Temporal lobe (tissue), 4 donors: ENCODE measurements at places on chromosomes 4 and X. TPM values are rescaled to one million over a fixed set of nuclear protein-coding genes. Genes with fewer than 3 reads are reported as not detected.

Gene RASL11B
- 20.9 TPM for total RNA-seq

Gene ATP2B3
- 7.1 TPM for total RNA-seq

Gene H2BW2
- total RNA-seq: not detected

Gene HSD17B13
- total RNA-seq: under 0.01 TPM

Gene PDCL2
- not detected for total RNA-seq

Gene TCP11X2
- not detected for total RNA-seq

Gene SOX3
- 6.4 TPM for total RNA-seq

Gene PFKFB1
- 0.25 TPM for total RNA-seq

Gene WNK3
- 48.2 TPM for total RNA-seq

Gene BRS3
- total RNA-seq: 0.49 TPM

Gene SSX3
- total RNA-seq: not detected

Gene GLRB
- total RNA-seq: 25.6 TPM

Gene GAGE12H
- total RNA-seq: not detected

Gene HSFX1
- total RNA-seq: 3.0 TPM

Gene MAPK10
- total RNA-seq: 163 TPM

Gene SMPX
- total RNA-seq: not detected

Gene L1CAM
- 132 TPM for total RNA-seq

Gene GPRASP1
- total RNA-seq: 30.0 TPM

Gene XAGE1B
- not detected for total RNA-seq

Gene SLIT2
- 15.7 TPM for total RNA-seq

Gene SLITRK2
- total RNA-seq: 6.1 TPM

Gene STBD1
- total RNA-seq: 0.74 TPM

Gene GRIA3
- 57.3 TPM for total RNA-seq

Gene EVC
- total RNA-seq: 4.4 TPM

Gene ADAM29
- total RNA-seq: 0.49 TPM

Gene DCHS2
- total RNA-seq: 10.1 TPM

Gene HSFX4
- not detected for total RNA-seq

Gene RPS6KA6
- total RNA-seq: 18.2 TPM

Gene TRPC3
- total RNA-seq: 5.4 TPM

Gene ETNPPL
- total RNA-seq: 0.98 TPM

Gene DRP2
- 4.7 TPM for total RNA-seq

Gene AMTN
- total RNA-seq: not detected

Gene UGT8
- 4.9 TPM for total RNA-seq

Gene PASD1
- not detected for total RNA-seq
